ENCODE measurements at places on chromosomes 1 and 21.

DNA sequence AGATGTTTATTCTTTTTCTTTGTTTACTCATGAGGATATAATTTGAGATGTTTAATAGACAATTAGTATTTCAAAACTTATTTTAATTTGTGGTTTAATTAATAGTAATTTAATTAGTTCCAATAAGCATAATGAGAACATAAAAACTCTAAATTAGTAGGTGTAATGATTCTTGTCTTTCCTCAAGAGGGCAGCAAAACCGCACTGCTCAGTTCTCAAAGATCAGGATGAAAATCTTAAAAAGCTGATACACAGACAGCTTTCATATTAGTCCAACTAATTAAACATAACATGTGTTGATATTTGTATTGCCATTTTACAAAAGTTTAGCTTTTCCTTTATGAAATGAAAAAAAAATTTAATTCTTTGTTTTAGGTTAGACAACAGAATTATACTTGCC, 106.7 kb upstream of the C21orf91 start:
- DNase-seq, result no peak

GRCh38 chr1:16967095-16967575, 13.3 kb downstream of the MFAP2 start:
- DNase-seq, result no peak

GRCh38 chr1:161021165-161021969, 415 bp upstream of the F11R start:
- peak; percentile 89 for DNase-seq

DNA sequence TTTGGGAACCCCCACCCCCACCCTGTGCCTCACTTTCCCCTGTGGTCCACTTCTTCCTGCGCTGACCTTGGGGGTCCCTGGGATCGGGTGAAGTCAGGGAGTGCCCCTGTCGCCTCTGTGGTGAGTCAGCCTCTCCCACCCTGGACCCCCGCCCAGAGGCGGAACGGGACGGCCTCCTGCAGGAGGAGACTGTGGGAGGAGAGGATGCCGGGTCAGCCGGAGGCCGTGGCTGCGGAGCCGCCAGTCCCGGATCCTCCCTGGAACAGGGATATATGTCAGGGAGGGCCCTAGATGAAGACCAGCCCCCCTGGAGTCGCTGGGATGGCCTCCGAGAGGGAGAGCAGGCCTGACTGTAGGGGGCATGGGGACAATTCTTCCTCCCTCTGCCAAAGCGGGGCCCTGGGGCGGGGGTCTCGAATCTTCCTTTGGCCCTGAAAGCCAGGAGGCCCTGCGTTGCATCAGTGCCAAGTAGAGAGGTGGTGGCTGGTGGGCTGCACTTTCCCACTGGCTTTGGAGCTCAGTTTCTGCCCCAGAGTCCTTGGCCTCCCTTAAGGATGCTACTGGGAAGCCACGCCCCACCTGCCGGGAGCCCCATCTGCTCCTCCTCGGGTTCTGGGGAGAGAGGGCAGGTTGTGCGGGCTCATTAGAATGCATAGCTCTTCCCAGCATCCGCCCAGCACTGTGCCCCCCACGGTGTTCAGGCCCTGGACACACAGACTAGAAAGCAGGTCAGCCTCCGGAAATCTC, 930 bp downstream of the ARHGEF10L start:
- DNase-seq, result no peak

DNA sequence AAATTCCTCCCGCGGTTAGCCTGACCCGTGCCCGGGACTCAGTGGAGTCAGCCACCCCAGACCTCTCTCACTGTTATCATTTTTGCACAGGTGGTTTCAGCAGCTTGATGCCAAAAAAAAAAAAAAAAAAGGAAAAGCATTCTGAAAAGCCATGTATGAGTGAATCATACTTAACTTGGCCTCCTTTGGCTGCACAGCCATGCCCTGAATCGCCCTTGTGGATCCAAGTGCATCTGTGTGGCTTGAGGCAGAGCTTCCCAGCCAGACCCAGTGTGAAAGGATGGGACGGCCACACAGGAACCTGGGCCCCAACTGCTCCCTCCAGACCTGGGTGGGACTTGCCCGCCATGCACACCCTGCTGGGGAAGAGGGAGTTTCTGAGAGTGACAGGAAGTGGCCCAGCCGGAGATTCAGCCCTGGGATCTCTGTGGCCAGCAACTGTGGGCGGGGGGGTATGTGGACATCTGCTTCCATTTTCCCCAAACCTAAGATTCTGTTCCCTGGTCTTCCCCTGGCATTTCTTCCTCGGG, 8.6 kb downstream of the YBEY start:
- no peak for DNase-seq

DNA sequence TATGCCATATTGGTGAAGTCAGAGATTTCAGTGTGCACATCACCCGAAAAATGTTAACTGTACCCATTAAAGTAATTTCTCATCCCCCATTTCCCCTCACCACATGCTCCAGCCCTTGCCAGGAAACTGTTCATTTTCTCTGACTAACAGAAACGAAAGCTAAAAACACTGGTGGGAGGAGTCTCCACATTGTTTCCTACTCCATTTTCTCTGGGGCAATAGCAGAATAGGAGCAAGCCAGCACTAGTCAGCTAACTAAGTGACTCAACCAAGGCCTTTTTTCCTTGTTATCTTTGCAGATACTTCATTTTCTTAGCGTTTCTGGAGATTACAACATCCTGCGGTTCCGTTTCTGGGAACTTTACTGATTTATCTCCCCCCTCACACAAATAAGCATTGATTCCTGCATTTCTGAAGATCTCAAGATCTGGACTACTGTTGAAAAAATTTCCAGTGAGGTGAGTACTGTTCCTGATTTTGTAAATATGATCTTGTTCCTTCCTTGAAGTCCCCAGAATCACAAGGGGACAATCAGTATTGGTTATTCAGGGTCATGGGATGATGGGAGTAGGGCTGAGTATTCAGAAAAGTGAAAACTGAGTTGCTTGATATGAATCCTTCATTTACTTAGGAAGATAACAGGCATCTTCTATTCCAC, at the start of gene IFI16:
Gene IFI16 (plus strand): TSS at position 204 of the 658 bp plus-strand sequence. CDS start 4,774 bp downstream, outside the sequence.
- DNase-seq, result peak; percentile 66

- no peak for DNase-seq
Observed at GRCh38 chr1:178573330-178573729, 60.4 kb downstream of the TEX35 start.

- DNase-seq, result no peak
Observed at GRCh38 chr21:46268371-46268770, 17.0 kb downstream of the MCM3AP start.

GRCh38 chr1:28297826-28298225, 31.0 kb upstream of the MED18 start:
- DNase-seq, result no peak

- DNase-seq, result no peak
Observed at GRCh38 chr1:75152092-75152491, 17.9 kb downstream of the LHX8 start.

- no peak for DNase-seq
Observed at GRCh38 chr1:236018885-236019453, 45.9 kb downstream of the NID1 start.

GRCh38 chr1:91099746-91100621, 78.1 kb upstream of the ZNF644 start:
- DNase-seq, result peak; percentile 2

DNA sequence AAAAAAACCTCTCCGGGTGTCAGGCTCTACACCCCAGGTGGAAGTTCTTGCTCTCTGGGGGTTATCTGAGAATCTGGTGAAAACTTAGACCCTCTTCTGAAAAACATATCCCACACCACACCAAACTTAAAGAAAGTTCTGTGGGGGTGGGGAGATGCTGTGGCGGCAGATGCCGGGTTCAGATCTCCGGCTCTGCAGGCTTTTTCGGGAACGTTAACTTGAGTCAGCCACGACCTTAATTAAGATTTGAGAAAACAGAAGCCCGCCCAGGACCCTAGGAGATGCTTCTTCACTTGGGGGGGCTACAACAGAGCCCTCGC, 2.3 kb downstream of the RCC2 start:
- no peak for DNase-seq

DNA sequence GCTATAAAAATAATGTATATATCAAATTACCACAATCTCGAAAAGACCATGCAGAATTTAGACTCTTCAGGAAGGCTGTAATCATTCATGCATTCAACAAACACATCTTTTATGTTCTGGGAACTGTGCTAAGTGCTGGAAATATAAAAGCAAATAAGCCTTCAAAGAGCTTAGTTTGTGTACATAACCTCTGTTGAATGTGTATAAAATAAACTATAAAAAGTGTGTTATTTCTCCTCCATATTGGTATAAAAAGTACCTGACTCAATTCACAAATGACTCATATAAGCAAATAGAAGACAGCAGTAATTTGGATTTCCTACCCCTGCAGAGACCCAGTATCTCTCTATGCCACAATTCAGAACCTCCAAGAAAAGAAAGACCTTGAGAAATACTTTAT, 36.8 kb downstream of the RAB3GAP2 start:
- DNase-seq, result no peak

GRCh38 chr1:116498789-116499628, 71.8 kb downstream of the CD58 start:
- peak; percentile 53 for DNase-seq

GRCh38 chr1:227797144-227797543, 18.3 kb upstream of the PRSS38 start:
- DNase-seq, result no peak

DNA sequence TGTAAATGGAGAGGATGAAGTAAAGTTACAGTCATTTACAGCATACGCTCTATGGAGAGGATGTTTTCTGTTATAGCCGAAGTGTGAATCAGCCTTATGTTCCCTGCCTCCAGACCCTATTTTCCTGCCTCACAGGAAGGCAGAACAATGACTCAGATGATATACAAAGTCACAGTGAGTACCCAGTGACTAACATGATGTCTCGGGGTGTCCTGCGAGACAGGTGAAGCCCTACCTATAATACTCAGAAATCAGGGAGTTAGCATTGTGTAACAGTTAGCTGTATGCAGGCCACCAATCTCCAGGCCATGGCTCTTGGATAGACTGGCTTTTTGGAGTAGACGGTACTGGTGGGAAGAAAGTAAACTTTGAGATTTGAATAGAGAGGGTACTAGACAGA, 55.6 kb upstream of the FBXO28 start:
- no peak for DNase-seq

- no peak for DNase-seq
Observed at GRCh38 chr1:244352156-244352830, 99.4 kb downstream of the ADSS2 start.

GRCh38 chr1:188004849-188005248, 1176.1 kb downstream of the PLA2G4A start:
- no peak for DNase-seq
